ENCODE measurements at places on chromosomes 3 and 15. TPM values are rescaled to one million over a fixed set of nuclear protein-coding genes. Genes with fewer than 3 reads are reported as not detected.

DNA sequence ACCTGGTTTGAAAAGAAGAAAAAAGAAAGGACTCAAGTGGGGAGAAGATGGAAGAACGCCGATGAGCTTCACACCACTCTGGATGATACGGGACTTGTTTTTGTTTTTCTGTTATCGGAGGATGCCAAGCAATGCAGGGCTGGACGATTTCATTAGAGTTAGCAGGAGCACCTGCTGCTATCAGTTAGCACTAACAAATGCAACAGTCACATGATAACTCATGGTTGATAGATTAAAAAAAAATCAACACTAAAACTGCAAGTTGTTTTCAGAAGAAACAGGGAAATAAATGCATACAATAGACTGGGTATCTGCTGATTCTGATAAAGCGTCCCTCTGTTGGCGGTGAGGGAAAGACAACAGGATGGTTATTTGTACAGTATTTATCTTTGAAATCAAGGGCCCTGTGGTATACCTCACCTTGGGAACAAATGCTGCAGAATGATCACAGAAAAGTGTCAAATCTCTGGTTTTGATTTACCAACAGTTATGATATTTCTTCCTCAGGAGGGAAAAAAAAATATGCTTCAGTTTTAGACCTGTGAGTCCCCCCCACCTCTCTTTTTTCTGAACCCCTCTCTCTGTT, 575.1 kb downstream of the FOXP1 start:
- no peak for DNase-seq

Gene RHOV
- total RNA-seq: not detected

- DNase-seq: no peak
These were observed 60.6 kb downstream of the CYP11A1 start for GRCh38 chr15:74306781-74307217.

Gene IL17RB
- not detected for total RNA-seq

- no peak for DNase-seq
These were observed 48.0 kb downstream of the B3GNT5 start for GRCh38 chr3:183300996-183301562.

All from mesenteric fat pad (tissue), 1 donor.